Panc1 (cell line): ENCODE measurements at places on chromosomes 16 and 17.

GRCh38 chr17:42744283-42744805 is 496 bp downstream of the EZH1 start:
- DNase-seq, result no peak

DNA sequence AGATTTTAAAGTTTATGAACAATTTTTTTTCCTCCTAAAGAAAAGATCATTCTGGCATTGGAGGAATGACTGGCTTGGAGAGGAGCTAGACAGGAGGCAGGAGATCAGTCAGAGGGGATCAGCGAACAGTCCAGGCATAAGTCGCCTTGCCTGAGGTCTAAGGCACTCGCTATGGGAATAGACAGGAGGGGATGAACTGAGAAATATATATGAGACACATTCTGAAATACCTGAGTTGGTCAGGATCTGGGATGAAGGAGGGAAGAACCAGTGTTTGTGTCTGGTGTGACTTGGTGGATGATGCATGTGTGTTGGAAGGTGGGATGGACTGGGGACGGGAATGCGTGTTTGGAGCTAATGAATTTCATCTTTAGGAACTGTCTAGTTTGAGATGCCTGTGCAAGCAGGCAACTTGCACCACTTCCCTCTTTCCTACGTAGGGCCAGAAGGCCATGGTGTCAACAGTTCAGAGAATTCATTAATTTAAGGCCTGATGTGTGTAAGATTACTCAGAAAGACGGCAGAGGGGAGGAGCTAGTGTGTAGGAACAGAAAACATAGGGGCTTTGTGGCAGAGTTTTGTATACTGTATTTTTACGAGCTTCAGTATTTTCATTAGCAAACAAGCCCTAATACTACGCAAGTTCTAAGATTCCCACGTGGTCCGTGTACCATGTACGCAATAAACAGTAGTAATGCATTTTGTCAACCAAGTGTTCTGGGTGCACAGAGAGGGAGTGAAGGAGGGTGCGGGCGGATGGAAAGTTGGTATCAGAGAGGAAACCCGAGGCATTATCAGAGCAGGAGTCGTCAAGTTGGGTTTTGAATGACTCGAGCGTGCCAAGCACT is 825 bp downstream of the HEATR6 start:
- DNase-seq, result no peak

DNA sequence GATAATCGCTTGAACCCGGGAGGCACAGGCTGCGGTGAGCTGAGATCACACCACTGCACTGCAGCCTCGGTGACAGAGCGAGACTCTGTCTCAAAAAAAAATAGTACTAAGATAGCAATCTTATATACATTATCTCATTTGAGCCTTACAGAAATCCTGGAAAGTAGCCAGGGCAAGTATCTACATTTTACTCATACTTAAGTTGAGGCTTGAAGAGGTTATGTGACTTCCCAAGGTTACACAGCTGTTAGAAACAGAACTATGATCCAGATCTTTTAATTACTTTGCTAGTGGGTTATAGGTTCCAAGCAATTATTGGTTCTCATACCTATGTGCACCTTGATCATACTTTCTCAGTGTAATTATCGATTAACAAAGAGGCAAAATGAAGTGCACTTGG is 15.4 kb downstream of the C17orf78 start:
- DNase-seq, result no peak

- DNase-seq, result no peak
Observed at GRCh38 chr16:24409045-24409444, 130.3 kb upstream of the RBBP6 start.

DNA sequence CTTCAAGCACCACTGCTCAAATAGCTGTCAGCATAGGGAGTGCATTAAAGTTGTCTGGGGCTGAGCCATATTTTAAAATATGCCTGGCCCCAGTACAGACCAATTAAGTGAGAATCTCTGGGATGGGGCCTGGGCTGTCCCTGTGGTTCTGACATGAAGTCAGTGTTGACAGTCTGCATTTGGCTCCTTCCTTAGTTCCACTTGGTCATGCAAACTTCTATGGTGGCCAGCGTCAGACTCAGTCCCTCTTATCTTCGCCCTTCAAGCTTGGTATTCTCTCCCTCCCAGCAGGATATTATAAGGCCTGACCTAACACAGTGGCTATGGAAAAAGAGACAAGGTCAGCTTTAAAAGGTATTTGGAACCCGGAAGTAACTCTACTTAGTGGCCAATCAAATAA is 177.2 kb downstream of the PMP22 start:
- DNase-seq, result no peak

DNA sequence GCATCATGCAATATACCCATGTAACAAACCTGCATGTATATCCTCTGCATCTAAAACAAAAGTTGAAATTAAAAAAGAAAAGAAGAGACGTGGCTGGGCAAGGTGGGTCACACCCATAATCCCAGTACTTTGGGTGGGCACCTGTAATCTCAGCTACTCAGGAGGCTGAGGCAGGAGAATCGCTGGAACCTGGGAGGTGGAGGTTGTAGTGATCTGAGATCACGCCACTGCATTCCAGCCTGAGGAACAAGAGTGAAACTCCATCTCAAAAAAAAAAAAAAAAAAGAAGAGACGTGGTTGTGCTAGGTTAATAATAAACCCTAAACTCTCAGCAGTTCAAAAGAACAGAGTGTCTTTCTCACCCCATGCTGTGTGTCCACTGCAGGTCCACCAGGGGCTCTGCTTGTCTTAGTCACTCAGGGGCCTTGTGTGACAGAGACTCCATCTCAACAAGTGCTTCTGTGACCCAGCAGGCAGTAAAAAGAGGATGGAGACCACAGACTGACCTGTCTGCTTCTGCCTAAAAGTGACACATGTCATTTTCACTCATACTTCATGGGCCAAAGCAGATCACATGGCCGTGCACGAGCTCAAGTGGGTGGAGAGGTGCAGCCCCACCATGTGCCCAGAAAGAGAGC is 22.3 kb upstream of the N4BP1 start:
- no peak for DNase-seq

GRCh38 chr17:8631554-8631877 is 991 bp upstream of the MYH10 start:
- no peak for DNase-seq

GRCh38 chr17:52181782-52182181 is 23.3 kb upstream of the CA10 start:
- no peak for DNase-seq
